Omental fat pad (tissue), 4 donors: ENCODE measurements at places on chromosomes 2 and 18. TPM values are rescaled to one million over a fixed set of nuclear protein-coding genes. Genes with fewer than 3 reads are reported as not detected.

The STK25 gene
- 117 TPM for total RNA-seq

The GNAL gene
- total RNA-seq, result 12.8 TPM

The CD207 gene
- 0.28 TPM for total RNA-seq

The NYAP2 gene
- not detected for total RNA-seq

The GCC2 gene
- 24.6 TPM for total RNA-seq

The FAM124B gene
- total RNA-seq, result 5.1 TPM

The MAL gene
- not detected for total RNA-seq

GRCh38 chr2:191351921-191352320 lies 106.7 kb downstream of the MYO1B start:
- no peak for DNase-seq

DNA sequence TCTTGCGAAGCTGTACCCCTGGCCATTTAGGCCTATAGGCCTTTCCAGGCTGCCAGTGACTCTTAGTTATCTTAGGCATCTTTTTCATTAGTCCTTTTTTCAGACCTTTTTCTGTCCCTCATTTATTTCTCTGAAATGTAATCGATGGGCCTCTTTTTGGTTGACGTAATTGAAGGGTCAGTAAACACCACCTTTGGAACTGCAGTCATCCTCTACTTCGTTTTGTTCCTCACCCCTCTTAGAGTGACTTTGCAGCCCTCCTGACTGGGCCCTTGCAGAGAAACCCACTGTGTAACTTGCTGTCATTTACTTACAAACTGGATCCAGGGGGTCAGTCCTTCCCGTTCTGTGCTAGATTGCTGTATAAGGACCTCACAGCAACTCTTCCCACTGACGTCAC lies 23.2 kb downstream of the CENPO start:
- DNase-seq, result no peak

DNA sequence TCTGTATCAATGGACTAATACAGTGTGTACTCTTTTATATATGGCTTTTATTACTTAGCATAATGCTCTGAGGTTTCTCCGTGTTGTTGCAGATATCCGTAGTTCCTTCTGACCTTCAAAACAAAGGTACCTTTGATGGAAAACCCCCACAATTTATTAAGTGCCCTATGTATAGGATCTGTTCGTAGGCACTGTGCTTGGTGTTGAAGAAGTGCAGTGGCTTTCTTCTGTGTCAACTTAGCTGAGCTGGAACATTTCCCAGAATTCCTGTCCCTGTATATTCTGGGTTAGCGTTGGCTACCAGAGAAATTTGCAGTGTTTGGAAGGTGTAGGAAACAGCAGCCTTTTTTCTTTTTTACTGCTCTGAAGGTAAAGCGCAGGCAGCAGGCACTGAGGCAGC lies 56.3 kb upstream of the MSH2 start:
- no peak for DNase-seq

GRCh38 chr2:28821295-28821958 lies 10.8 kb downstream of the SPDYA start:
- DNase-seq, result no peak

- no peak for DNase-seq
Measured at GRCh38 chr2:65746931-65747675, 314.7 kb upstream of the SPRED2 start.

DNA sequence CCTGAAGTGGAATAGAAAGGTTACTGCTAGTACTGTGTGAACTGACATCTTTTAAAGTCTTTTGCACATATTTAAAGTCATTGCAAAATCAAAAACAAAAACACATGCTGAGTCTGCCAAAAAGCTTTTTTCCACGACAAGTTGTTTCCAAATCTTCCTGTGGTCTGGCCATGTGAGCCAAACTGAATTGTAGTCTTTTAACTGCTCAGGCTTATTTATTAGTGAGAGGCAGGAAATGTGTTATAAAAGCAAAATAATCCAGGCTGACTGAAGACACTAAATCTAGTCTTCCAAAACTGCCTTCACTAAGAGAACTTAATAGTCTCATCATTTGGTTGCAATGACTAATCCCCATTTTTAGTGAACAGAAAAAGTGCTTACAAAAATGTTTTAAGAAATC lies 2.3 kb downstream of the KRCC1 start:
- no peak for DNase-seq

DNA sequence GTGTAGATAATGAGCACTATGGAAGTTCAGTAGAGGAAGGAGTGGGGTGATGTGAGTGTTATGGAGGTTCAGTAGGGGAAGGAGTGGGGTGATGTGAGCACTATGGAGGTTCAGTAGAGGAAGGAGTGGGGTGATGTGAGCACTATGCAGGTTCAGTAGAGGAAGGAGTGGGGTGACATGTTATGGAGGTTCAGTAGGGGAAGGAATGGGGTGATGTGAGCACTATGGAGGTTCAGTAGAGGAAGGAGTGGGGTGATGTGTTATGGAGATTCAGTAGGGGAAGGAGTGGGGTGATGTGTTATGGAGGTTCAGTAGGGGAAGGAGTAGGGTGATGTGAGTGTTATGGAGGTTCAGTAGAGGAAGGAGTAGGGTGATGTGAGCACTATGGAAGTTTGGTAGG lies 116.3 kb upstream of the SMAD7 start:
- DNase-seq, result no peak

- no peak for DNase-seq
Measured at GRCh38 chr2:236977063-236977851, 108.4 kb upstream of the COPS8 start.

DNA sequence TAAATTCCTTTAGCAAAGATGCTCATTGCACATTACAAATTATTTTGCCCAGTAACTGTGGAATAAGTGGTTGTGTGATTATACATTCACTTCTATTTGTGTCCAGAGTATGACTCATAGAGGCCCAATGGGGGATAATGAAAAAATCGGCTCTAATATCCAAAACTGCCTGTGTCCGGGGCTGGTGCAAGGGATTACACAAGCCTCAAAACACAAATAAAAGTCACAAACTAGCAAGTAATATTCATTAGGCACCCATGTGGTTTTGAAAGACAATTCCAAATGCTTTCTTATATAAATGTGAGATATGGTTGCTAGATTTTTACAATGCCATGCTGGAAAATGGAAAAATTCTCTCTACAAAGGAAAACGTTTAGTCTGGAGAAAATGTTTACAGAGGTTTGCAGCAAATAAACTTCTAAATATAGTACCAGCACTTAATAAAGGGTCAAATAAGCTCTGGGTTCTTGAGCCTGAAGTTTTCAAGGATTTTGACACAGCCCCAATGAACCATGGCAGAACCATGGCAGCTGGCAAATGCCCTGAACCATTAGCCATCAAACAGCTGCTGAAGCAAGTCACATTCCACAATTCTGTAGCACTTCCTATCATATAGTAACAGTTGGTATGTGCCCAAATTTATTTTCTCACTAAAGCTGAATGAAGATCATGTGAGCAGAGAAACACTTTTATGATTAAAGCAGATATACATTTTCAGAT lies 40.5 kb downstream of the IRS1 start:
- no peak for DNase-seq

- no peak for DNase-seq
Measured at GRCh38 chr2:58922245-58922644, 681.1 kb upstream of the FANCL start.
